D721Med (cell line): ENCODE measurements at places on chromosomes 16 and 17.

- no peak for DNase-seq
Measured at GRCh38 chr17:66073384-66073783, 118.5 kb downstream of the CEP112 start.

DNA sequence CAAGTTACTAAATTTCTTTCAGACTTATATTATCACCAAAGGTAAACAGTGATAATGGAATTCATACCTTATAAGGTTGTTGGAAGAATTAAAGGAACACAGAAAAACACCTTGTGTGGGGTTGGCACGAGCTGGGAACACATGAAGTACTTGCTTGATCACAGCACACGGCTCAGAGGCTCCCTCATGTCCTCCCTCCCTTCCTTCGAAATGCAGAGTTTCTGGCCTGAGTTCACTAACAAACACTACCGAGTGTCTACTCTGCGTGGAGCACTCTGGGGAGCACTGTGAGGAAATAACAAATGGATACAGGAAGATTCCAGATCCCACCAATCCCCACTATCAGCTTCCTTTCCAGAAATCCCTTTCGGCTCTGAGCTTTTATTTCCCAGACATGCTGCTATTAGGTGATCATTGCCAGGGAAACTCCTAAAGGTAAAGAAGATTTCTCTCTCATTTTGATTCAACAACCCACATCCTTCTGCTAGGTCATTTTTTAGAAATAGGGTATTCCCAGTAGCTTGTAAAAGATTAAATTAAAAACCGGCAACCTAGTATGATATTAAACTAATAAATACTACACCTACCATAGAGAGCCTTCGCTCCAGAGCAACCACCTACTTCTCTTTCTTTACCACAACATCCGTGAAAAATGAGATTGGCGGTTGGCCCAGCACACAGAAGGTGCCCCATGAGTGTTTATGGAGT lies 6.1 kb upstream of the HNF1B start:
- DNase-seq: no peak

DNA sequence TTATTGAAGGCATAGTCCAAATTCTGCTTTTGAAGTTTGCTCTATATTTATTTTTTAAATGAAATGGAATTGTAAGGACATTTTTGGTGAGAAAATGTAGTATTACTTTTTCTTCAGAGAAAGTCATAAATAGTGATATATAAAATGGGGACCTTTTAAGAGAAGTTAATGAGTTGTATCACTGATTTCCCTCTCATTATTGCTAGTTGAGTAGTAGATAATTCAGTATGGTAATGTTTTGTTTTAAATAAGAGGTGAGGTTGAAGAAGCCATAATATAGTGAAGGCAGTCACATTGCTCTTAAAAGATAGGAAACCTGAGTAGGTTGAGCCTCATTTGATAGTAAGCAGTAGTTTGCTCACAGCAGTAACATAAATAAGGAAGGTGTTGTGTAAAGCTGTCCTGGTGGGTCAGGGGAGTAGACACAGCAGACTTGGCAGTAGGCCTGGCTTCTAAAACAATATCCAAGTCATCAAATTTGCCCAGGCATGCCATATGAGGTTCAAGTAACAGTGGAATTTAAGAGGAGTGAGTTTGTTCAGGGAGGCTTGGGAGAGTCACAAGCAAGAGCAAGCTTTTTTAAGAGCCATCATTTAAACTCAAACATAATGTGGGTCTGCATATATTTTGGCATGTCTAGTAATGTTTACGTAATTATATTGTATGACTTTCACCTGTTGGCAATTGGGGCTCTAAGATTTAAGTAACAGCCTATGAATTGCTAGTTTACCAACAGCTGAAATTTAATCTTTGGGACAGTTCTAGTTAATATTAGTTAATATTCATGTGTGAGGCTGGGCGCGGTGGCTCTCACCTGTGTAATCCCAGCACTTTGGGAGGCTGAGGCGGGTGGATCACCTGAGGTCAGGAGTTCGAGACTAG lies 6.5 kb downstream of the NFATC3 start:
- DNase-seq: no peak

DNA sequence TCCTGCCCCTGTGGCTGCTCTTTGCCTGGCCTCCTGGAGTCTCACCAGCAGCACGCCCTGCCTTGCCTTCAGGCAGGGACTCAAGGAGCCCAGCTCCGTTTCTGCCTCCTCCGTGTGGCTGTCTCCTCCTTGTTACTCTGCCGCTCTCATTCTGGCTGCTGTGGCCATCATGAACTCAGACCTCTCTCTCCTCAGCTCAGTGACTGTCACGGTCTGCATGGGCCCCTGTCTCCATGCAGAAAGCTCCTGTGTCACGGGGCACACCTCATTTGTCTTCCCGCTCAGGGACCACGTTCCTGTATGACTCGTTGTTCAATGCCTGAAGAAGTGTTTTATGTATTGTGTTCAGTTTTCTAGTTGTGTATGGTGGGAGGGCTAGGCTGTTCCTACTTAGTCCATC lies 25.3 kb downstream of the RPTOR start:
- no peak for DNase-seq

DNA sequence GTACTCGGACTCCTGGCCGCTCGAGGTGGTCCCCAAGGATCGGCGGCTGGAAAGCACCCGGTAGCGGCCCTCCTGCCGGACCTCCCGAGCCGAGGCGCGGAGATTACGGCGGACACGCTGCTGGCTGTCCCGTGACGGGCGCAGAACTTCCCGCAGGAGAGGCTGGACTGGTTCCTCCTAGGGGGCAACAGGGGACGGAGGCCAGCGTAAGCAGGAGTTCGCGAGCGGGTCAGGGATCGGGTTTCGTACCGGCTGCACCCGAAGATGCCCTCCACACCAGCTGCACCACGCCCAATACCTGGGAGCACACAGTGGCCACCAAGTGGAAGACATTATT lies 341 bp downstream of the SLC7A6OS start:
- no peak for DNase-seq

- no peak for DNase-seq
Measured at GRCh38 chr16:87182759-87183158, 134.4 kb downstream of the C16orf95 start.

DNA sequence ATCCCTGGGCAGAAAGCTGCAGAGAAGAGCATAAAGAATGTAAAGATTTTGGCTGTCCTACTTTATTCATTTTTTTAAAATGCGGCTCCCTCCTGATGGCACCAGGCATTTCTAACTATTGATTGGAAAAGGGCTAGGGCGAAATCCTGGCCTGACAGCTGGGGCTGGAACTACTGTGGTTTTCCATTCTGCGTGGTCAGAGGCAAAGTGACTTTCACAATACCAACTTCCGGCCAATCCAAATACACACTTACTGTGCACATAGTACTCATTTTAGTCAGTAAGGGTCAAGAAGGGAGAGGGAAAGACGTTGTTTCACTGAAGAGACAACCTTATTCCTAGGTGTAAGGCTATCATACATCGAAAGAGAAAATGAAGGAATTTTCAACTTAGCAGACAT lies 113.8 kb upstream of the PMFBP1 start:
- DNase-seq: no peak

- no peak for DNase-seq
Measured at GRCh38 chr16:78761427-78761826, 662.0 kb downstream of the WWOX start.

DNA sequence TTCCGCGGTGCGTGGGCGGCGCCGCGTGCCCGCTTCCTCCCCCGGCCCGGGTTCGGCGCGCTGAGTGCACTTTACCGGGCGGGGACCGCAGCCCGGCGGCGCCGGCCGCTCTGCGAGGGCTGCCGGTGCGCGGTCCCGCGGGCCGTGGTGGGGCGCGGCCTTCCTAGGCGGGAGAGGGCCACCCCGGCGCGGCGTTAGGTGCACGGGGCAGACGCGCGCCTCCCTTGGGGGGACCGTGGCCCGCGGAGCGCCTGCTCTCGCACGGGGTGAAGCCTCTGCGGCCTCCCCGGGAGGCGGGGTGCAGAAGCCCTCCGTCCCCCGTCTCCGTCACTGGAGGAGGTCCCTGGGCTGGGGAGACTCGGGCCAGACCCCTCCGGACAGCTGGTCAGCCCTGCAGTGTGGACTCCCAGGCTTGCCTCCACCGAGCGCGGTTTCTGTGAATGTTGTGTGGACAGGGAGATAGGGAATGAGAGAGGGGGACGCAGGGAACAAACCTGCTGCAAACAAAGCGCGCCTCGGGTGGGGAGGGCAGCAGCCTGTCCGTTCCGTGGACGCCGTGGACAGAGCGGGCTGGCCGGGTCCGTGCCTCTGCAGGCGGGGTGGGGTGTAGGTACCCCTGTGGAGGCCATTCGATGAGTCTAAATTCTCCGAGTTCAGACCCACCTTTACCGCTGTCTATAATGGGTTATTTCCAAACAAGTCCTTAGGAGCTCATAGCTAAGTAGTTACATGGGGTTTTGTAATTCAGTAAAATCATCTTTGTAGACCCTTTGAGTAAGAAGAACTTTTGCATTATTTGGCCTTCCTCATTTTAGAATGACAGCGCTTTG lies 721 bp downstream of the TBCD start:
- no peak for DNase-seq

GRCh38 chr16:8880839-8881510 lies 1.2 kb upstream of the LITAFD start:
- DNase-seq: no peak

- no peak for DNase-seq
Measured at GRCh38 chr17:70989280-70989679, 819.9 kb downstream of the KCNJ2 start.

DNA sequence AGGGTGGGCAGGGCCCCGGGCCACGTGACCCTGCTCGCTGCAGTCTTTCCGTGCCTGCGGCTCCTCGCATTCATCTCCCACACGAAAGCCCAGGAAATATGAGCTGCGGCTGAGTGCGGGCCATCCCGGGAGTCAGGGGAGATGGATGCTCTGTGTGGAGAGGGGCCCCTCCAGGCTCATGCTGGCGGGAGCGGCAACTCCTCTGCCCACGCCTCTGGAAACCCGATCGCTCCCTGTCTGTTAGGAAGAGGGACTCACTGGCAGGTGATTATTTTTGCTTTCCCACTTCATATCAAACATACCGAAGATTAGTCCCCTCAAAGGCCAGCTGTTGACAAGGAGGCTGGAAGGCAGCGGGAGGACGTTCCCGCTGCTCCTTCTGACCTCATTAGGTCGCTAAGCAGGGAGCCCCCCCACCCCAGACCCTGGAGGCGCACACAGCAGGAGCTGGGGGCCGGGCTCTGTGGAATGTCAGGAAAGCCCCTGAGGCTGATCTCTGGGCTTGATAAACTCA lies 228.5 kb downstream of the FOXL1 start:
- DNase-seq: no peak

- DNase-seq: no peak
Measured at GRCh38 chr17:62076864-62077788, 12.0 kb upstream of the MED13 start.

GRCh38 chr17:4354206-4354605 lies 12.3 kb downstream of the UBE2G1 start:
- DNase-seq: no peak

- DNase-seq: peak; percentile 34
Measured at GRCh38 chr17:5711344-5711743, 127.0 kb upstream of the NLRP1 start.

GRCh38 chr17:19021622-19022083 lies 17.1 kb upstream of the FAM83G start:
- no peak for DNase-seq

DNA sequence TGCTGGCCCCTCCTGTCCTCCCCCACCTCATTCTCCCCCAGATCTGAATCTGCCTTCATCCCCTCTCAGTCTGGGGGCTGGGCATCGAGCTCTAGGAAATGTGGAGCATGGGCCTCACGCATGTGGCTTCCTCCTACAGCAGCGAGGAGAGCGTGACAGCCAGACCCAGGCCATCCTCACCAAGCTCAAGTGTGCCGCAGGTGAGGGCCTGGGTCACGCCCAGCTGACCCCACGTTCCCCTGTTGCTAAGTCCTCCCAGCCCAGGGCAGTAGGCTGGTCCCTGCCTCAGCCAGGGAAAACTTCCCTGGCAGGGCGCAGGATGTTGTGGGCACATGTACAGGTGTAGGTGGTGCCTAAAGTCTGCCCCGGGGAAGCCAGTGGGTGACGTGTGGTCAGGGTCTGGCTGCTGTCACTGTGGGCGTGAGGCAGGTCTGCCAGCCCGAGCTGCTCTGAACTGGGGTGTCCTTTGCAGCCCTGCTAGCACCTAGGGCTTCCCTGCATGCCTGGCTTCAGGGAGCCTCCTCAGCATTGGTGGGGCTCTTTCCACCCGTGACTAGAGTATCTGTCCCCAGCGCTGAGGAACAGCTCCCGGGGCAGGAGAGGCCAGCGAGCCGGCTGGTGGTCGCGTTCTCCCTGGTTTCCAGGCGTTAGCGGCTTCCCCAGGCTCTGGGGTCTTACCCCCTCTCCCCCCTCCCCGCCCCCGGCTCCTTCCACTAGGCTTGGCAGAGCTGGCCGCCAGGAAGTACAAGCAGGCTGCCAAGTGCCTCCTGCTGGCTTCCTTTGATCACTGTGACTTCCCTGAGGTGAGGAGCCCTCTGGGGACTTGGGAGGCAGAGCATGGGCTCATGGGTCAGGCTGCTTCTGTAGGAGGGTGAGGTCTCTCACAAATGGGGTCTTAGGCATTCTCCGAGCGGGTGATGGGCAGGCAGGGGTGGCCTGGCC lies 3.6 kb downstream of the GPS1 start:
- no peak for DNase-seq

GRCh38 chr16:66116163-66117002 lies 250.1 kb upstream of the CDH5 start:
- no peak for DNase-seq

GRCh38 chr17:45873728-45874127 lies 20.6 kb upstream of the MAPT start:
- no peak for DNase-seq

DNA sequence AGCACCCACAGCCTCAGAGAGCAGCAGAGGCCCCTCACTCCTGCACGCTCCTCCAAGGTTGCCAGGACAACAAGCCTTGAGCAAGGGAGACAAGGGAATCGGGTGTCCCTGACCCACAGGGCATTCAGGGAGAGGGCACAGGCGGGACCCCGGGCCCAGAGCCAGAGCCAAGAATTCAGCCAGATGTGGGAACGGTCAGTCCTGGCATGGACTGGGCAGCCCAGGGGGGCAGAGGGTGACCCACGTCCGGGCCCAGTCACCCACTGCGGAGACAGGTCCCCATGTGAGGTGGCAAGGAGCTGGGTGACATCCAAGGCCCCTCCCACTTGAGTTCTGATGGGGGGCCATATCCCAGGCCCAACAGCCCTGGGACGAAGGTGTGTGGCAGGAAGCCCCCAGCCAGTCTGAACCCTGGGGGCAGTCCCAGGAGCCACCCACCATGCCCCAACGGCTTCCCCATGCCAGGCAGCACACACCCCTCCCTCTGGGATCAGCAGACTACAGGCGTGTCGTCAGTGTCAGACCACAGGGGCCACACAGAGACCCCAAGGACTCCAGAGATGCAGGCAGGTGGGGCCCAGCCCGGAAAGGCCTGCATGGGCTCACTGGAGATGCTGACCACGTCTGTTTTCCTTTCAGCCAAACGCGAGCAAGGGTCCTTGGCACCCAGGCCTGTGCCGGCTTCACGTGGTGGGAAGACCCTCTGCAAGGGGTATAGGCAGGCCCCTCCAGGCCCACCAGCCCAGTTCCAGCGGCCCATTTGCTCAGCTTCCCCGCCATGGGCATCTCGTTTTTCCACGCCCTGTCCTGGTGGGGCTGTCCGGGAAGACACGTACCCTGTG lies 23.0 kb downstream of the USP6 start:
- DNase-seq: no peak

- no peak for DNase-seq
Measured at GRCh38 chr17:56543280-56543679, 50.2 kb upstream of the NOG start.

- no peak for DNase-seq
Measured at GRCh38 chr17:81418710-81419318, 23.6 kb downstream of the BAHCC1 start.
